ENCODE measurements at places on chromosomes 11 and 22.

- DNase-seq, result no peak
Measured at GRCh38 chr22:30284172-30284571, 5.1 kb downstream of the CASTOR1 start.

DNA sequence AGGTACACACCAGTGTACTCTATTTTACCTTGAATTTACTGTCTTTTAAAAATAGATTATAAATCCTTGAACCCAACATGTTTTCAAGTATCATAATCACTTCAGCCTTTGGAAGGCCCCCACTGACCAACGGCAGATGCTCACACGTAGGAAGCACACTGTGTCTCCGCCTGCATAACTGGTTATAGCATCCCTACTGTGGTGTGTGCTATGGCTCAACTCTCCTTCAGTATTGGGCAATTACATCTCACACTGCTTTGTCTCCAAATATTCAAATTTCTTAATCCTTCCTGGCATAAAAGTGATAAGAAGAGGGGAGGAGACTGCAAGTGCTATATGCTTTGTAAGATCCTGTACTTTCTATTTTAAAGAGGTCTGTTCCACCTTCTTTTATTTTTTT, 165.7 kb downstream of the CADM1 start:
- no peak for DNase-seq

- no peak for DNase-seq
Measured at GRCh38 chr11:86579406-86579731, 93.0 kb downstream of the ME3 start.

DNA sequence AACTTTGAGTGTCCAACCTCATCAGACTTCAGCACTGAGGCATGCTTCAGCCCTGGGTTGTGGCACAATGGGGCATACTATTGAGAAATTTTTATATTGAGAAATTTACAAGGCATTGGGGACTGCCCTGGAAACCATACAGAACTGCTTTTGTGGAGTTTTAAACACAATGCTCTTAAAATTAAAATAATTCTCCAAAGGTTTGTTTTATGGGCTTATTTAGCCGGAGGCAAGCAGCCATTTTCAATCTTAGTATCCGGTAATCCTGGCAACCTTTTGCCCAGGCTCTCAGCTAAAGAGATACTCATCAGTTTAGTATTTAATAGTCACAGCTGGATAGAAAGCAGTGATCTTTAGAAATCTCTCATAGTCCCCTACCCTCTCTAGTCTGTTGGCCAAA, 3.1 kb upstream of the EXPH5 start:
- DNase-seq, result no peak

DNA sequence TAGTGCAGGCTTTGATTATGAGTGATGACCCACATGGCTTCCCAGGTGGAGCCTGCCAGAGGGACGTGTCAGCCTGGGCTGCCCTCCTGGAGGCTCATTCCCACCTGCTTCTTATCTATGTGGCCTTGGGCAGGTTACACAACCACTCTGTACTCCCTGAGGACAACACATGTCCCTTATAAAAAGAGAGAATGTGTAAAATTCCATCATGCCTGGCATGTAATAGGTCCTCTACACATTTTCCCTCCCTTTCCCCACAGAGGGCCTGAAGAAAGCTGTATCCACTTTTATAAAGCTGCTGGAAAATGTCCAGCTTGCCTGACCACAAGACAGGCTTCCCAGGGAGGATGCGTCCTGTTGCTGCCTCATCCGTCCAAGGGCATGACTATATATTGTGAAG, 55.0 kb upstream of the VSTM5 start:
- no peak for DNase-seq

GRCh38 chr11:10653946-10654810, 39.4 kb downstream of the IRAG1 start:
- peak; percentile 21 for DNase-seq

DNA sequence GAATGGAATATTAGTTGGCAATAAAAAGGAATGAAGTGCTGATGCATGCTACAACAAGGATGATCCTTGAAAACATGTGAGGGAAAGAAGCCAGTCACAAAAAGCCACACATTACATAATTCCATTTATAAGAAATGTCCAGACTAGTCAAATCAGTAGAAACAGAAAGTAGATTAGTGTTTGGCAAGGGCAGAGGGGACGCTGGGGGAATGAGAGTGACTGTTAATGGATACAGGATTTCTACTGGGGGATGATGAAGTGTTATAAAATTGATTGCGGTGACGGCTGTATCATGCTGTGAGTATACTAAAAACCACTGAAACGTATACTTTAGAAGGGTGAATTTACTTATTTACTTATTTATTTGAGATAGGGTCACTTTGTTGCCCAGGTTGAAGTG, 57.9 kb downstream of the C11orf58 start:
- DNase-seq, result no peak

DNA sequence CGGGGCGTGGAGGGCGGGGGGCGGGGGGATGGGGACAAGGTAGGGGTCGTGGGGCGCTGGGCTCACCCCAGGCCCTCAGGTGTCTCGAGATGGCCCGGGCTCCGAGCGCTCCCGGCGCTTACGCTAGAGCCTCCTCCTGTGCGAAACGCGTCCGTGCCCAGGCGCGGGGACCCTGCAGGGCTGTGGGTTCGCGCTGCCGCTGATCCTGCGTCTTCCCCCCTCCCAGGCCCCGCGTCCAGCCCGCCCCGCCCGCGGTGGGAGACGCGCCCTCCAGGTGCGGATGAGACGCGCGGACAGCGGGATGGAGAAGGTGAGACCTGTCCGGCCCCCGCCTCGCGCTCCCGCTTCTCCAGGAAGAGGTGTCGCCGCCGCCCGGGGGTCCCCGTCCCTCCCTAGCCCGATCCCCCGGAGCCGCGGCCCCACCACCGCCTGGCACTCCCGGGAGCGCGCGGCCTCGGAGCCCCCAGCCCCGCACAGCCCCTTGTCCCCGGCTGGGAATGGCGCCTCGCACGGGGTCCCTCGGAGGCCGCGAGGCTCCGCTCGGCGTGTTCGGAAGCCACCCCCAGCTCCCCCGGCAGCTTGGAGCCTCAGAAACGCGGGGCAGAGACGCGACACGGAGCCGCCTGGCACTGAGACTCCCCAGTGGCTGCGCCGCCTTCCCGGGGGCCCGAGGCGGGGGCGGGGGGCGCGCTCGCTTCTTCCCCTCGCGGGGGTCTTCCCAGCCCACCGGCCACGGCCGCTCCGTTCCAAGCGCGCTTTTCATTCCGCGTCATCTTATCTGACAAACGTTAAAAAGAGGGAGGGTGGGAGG, 27.6 kb upstream of the TOLLIP start:
- DNase-seq, result peak; percentile 57

- no peak for DNase-seq
Measured at GRCh38 chr11:91978747-91979146, 245.9 kb upstream of the FAT3 start.

DNA sequence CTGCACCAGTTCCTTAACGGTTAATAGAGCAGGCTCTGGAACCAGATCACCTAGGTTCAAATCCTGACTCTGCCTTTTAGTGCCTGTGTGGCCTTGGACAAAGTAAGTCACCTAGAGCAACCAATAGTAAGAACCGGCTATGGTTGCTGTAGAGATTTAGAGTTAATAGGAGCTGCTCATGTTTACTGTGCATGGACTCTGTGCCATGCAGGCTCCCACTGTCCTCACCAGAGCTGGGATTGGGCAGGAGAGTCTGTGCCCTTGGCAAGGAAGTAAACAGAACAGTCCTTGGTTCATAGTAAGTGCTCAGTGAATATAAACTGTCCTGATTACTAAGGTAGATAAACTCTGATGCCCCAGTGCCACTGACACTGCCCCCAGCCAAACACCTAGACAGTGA, 1.4 kb upstream of the TP53I11 start:
- peak; percentile 44 for DNase-seq

- DNase-seq, result no peak
Measured at GRCh38 chr11:70435361-70435760, 37.0 kb downstream of the CTTN start.

GRCh38 chr11:19083166-19083565, 22.6 kb upstream of the MRGPRX2 start:
- no peak for DNase-seq

GRCh38 chr11:62472063-62472884, 53.4 kb downstream of the SCGB1A1 start:
- peak; percentile 73 for DNase-seq

GRCh38 chr11:128508770-128509510, 78.4 kb downstream of the ETS1 start:
- DNase-seq, result no peak

DNA sequence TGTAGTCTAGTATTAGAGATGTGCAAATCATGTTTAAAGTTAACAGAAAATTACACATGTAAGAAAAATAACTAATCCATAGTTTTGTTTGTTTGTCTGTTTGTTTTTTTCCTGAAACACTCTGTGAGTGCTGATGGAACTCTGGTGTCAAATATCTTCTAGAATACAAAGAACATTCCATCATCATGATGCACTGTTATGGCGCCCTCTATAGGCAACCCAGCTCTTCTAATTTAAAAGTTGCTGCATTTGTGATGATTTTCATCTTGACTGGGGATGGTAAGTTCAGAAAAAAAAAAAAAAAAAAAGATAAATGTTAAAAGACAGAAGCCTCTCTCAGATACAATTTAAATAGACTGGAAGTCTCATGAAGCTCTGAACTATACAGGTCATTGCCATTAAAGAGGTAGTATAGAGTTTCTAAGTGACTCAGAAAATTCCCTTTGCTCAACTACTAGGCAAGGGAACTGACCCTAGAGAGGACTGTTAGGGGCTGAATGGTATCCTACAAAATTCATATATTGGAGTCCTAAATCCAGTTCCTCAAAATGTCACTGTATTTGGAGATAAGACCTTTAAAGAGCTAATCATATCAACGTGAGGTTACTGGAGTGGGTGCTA, 597.2 kb upstream of the ANO3 start:
- DNase-seq, result no peak

DNA sequence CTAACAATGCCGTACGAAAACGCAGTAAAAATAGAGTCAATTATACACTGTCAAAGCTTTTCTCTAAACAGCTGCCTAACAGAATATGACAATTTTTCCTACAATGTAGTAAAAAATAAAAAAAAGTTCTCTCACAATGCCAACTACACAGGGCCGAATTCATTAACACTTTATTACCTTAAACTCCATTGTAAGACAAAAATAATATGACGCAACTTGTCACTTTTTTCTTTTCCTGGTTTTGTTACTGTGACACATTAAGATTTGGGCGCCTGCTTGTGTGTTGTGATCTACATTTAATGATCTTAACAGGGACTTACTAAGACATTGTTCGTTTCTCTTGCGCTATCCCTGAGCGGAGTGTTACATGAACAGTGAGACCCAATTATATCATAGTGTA, 204.1 kb downstream of the INSC start:
- no peak for DNase-seq

DNA sequence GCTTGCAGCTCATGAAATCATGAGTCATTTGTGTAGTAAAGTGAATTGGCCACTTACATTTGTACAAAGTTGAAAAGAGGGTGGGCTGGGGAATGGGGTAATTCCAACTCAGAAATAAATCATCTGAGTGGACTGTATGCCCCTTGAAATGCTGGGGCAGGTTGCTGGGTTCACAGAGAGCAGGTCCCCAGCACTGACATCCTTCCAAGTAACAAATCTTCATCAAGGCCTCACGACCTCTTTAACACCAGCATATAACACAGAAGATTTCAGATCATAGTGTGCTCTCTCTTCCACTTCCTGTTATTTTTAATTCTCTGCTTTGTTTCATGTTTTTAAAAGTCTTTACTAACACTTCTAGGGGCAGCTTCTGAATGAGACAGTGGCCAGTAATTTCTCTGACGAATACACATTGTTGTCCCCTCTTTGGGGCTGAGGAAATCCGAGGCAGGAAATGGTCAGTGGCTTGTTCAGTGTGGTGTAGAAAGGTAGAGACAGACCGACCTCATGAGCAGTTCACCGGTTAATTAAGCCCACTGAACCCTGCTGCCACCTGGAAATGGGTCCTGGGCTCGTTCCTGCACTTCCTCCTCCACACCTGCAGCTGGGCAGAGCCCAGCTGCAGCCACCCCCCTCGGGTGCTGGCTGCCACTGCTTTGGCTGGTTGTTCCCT, 127.7 kb downstream of the MAML2 start:
- peak; percentile 37 for DNase-seq

DNA sequence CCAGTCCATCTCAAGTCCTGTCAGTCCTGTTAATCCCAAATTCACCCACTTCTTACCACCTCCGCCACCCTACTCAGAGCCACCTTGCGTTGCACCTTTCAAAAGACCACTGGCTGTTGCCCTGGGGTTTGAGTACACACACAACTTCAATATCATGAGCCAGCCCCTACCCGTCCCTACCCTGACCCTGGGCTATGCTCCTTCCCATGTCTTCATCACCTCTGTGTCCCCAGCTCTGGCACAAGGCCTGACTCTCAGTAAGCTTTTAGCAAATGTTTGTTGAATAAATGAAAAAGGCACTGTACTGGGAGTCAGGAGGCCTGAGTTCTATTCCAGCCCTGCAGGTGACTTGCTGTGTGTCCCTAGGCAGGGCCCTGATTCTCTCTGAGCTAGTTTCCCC, 26.5 kb downstream of the OTOG start:
- DNase-seq, result no peak

DNA sequence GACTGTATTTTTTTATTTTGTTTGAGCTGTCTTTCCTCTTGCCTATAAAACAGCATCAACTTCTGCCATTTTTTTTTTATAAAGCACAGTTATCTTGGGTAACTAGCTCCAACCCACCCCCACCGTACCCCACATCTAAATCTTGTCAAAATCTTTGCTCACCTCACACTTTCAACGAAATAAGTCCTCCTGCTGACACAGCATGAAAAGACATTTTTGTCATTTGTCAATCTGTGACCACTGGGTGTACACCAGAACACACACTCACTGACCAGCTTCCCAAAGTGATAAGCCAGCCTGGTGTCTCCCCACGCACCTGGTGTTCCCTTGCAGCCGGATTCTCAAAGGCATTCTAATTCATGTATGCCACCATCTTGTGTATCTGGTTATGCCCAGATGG, 1.7 kb upstream of the TECTA start:
- DNase-seq, result no peak

- no peak for DNase-seq
Measured at GRCh38 chr11:6941970-6942369, 15.7 kb downstream of the ZNF215 start.

GRCh38 chr22:32801537-32802236, at the start of gene TIMP3:
TIMP3 (plus strand) TSS chr22:32801705; CDS start chr22:32802002, 297 bp downstream.
- peak; percentile 67 for DNase-seq

- no peak for DNase-seq
Measured at GRCh38 chr11:104096900-104097299, 60.5 kb downstream of the DDI1 start.
